ENCODE measurements at places on chromosomes 7 and 10. TPM values are rescaled to one million over a fixed set of nuclear protein-coding genes. Genes with fewer than 3 reads are reported as not detected.

Gene PRPS1L1
- not detected for total RNA-seq

Gene PRKAR2B
- total RNA-seq, result 43.7 TPM

DNA sequence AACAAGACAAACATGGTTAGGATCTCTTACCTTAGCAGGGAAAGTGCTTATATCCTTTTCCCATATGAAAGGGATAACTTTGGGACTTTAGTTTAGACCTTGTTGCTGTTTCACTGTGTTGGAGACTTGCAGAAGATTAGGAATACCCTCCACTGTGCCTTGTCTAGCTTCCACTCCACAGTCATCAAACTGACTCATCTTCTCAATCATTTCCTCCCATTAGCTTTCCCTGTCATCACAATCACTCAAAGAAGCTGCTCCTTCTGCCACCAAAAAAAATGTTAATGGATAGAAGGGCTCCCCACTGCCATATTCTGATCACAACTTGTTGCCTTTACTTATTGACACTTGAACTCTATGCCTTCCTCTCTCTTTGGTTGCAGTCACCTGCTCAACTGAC is 16.8 kb downstream of the GNG11 start:
- no peak overlapping the region for H3K4me3 ChIP-seq
- H3K4me1 ChIP-seq, result no peaks in the 10 kb centered on the region
- no peak overlapping the region for H3K27ac ChIP-seq
- H3K27me3 ChIP-seq, result no peaks in the 10 kb centered on the region
- DNase-seq, result no peak

Gene ASCC1
- 33.4 TPM for total RNA-seq

Data from ovary (tissue), 10 donors.